ENCODE measurements at places on chromosomes 12 and 14.

DNA sequence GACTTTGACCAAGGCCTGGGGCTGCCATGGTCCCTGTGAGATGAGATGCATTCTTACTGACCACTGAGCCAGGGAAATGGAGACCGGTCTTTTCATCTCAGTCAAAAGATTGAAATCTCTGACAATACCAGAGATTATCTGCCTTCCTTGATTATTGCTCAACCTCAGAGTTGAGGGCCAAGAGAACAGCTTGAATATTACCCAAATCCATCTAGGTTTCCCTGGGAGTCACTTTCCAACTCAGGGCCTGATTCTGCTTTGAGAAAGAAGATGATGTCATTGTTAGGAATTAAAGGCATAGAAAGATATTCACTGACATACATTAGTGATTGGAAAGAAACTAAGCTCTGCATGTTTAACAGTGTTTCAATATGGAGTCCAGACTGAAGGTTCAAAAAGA is 515.9 kb upstream of the TBX3 start:
- no peak for DNase-seq

DNA sequence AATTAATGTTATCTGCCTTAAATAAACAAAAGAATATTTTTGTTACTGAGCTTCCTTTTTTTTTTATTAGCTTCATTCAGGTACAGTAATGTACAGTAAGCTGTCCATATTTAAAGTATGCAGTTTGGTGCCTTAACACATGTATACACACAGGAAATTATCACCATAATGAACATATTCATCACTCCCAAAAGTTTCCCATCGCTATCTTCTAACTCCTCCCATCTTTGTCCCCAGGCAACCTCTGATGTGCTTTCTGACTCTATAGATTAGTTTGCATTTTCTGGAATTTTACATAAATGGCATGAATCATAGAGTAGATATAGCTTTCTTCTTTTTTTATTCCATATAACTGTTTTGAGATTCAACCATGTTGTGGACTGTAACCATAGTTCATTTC is 193.0 kb downstream of the TRHDE start:
- no peak for DNase-seq

DNA sequence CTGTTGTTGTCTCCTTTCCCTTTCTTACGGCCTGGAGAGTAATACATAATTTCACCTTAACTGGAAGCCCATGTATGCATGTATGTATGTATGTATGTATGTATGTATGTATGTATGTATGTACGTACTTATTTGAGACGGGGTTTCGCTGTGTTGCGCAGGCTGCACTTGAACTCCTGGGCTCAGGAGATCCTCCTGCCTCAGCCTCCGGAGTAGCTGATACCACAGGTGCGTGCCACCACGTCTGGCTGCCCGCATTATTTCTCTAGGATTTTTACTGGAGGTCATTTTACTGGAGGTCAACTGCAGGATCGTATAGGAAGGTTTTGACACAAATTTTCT is 644 bp upstream of the OS9 start:
- no peak for DNase-seq

- DNase-seq, result peak; percentile 67
Observed at GRCh38 chr14:104196461-104197140, 58.2 kb downstream of the KIF26A start.

- no peak for DNase-seq
Observed at GRCh38 chr12:124837958-124838803, 25.5 kb downstream of the SCARB1 start.

- no peak for DNase-seq
Observed at GRCh38 chr14:76446921-76447320, 71.0 kb downstream of the ESRRB start.

- DNase-seq, result no peak
Observed at GRCh38 chr12:3313066-3313465, 177.9 kb upstream of the PRMT8 start.

DNA sequence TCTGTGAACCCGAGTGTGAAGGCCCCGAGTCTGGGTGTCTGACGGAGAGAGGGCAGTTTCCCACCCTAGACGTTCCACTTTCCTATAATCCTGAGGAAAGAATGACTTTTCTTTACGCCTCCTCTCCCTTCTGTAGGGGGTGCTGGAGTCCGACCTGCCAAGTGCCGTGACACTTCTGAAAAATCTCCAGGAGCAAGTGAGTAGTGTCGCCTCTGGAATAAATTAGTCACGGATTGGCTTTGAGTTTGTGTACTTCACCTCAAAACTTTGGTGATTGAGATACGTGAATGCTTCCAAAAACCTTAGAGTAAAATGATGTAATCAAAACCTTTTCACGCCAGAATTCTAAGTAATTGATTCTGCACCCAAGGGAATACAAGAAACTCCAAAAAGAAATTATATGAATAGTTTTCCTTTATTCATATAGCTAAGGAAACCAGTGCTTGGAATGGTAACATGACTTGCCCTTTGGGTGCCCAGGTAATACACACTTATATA is 452 bp downstream of the NGDN start:
- DNase-seq, result no peak
